ENCODE measurements at places on chromosomes 1 and 21. TPM values are rescaled to one million over a fixed set of nuclear protein-coding genes. Genes with fewer than 3 reads are reported as not detected.

The TEDDM1 gene
- not detected for total RNA-seq

The MCOLN2 gene
- total RNA-seq: 15.7 TPM

The TARS2 gene
- total RNA-seq: 44.5 TPM

The HLCS gene
- 12.5 TPM for total RNA-seq

The ZNF695 gene
- total RNA-seq: 2.6 TPM

The FBXO2 gene
- total RNA-seq: 1.7 TPM

The RGS8 gene
- not detected for total RNA-seq

The AADACL4 gene
- not detected for total RNA-seq

The DYRK3 gene
- 4.7 TPM for total RNA-seq

The PARP1 gene
- 206 TPM for total RNA-seq

The FGR gene
- 0.51 TPM for total RNA-seq

The MROH9 gene
- total RNA-seq: not detected

The FAM163A gene
- total RNA-seq: not detected

The ANGPTL3 gene
- not detected for total RNA-seq

The LCE2C gene
- total RNA-seq: not detected

The OR2T11 gene
- total RNA-seq: not detected

The CFAP57 gene
- total RNA-seq: 0.23 TPM

The KCNE2 gene
- not detected for total RNA-seq

The FHAD1 gene
- 0.07 TPM for total RNA-seq

The LMOD1 gene
- total RNA-seq: not detected

The IKBKE gene
- 14.3 TPM for total RNA-seq

The CNN3 gene
- 12.9 TPM for total RNA-seq

The CD1E gene
- not detected for total RNA-seq

The RNU1-2 gene
- total RNA-seq: 1,043 TPM

The HSPA6 gene
- total RNA-seq: 0.45 TPM

The C8A gene
- not detected for total RNA-seq

The GUCA2B gene
- total RNA-seq: not detected

The C8B gene
- total RNA-seq: not detected

The PTGER3 gene
- total RNA-seq: not detected

The SMPDL3B gene
- 0.27 TPM for total RNA-seq
